ENCODE measurements at places on chromosomes 7 and 10. TPM values are rescaled to one million over a fixed set of nuclear protein-coding genes. Genes with fewer than 3 reads are reported as not detected.

RNF32 gene
- 1.6 TPM for total RNA-seq

SEMA3C gene
- total RNA-seq = 71.7 TPM

CCDC172 gene
- total RNA-seq = not detected

EPDR1 gene
- total RNA-seq = 66.1 TPM

CPVL gene
- 0.55 TPM for total RNA-seq

VAX1 gene
- total RNA-seq = 1.5 TPM

EFCAB10 gene
- 2.7 TPM for total RNA-seq

HKDC1 gene
- total RNA-seq = 11.6 TPM

GBX1 gene
- total RNA-seq = not detected

OR2A42 gene
- total RNA-seq = not detected

ZNF503 gene
- 11.0 TPM for total RNA-seq

NME8 gene
- not detected for total RNA-seq

ADAMTS14 gene
- 0.09 TPM for total RNA-seq

GIMAP6 gene
- not detected for total RNA-seq

FRAT1 gene
- 1.7 TPM for total RNA-seq

PRKG1 gene
- not detected for total RNA-seq

TMEM273 gene
- total RNA-seq = not detected

MET gene
- total RNA-seq = 81.1 TPM

IGFBP3 gene
- 190 TPM for total RNA-seq

TAS2R40 gene
- not detected for total RNA-seq

SORCS3 gene
- total RNA-seq = not detected

ICA1 gene
- 0.86 TPM for total RNA-seq

ASIC3 gene
- 9.9 TPM for total RNA-seq

FGL2 gene
- not detected for total RNA-seq

BTBD16 gene
- total RNA-seq = 1.7 TPM

Measured in A549 treated with GW870086 at 1 μM for 4 hours (cell line).